ENCODE measurements at places on chromosomes 16 and 17. TPM values are rescaled to one million over a fixed set of nuclear protein-coding genes. Genes with fewer than 3 reads are reported as not detected.

KRTAP4-9 gene
- not detected for total RNA-seq

PDILT gene
- not detected for total RNA-seq

CCL7 gene
- not detected for total RNA-seq

G6PC1 gene
- total RNA-seq, result not detected

PSMB3 gene
- 262 TPM for total RNA-seq

RTN4RL1 gene
- 0.35 TPM for total RNA-seq

UNC45B gene
- total RNA-seq, result not detected

CA7 gene
- total RNA-seq, result not detected

KRT14 gene
- total RNA-seq, result 2.5 TPM

MON1B gene
- total RNA-seq, result 57.5 TPM

ZMYND15 gene
- total RNA-seq, result 2.3 TPM

HOXB5 gene
- 12.9 TPM for total RNA-seq

DNA sequence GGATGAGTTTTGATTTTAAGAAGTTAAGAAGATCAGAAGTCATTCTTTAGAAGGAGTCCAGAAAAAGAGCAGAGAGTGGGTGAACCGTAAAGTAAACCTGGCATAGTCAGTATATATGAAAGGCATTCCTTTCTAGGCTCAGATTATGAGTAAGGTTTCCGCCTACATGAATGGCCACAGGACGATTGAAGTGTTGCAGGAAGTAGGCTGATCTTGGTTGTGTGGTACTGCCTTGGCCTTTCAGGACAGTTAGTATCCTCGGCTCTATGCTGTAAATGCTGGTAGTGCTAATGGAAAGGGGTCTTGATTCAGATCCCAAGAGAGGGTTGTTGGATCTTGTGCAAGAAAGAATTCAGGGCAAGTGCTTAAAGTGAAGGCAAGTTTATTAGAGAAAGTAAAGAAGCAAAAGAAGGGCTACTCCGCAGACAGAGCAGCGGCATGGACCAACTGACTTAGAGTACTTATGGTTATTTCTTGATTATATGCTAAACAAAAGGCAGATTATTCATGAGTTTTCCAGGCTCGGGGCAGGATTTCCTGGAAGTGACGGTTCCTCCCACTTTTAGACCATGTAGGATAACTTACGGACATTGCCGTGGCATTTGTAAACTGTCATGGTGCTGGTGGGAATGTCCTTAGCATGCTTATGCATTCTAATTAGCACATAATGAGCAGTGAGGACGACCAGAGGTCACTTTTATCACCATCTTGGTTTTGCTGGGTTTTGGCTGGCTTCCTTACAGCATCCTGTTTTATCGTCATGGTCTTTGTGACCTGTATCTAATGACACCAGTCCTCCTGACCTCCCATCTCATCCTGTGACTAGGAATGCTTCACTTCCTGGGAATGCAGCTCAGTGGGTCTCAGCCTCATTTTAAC lies 164.8 kb downstream of the SNX29 start:
- no peak for DNase-seq

GRCh38 chr17:3768769-3769168 lies 32.2 kb downstream of the ITGAE start:
- no peak for DNase-seq

- DNase-seq, result no peak
Measured at GRCh38 chr17:51734462-51734861, 424.1 kb downstream of the CA10 start.

DNA sequence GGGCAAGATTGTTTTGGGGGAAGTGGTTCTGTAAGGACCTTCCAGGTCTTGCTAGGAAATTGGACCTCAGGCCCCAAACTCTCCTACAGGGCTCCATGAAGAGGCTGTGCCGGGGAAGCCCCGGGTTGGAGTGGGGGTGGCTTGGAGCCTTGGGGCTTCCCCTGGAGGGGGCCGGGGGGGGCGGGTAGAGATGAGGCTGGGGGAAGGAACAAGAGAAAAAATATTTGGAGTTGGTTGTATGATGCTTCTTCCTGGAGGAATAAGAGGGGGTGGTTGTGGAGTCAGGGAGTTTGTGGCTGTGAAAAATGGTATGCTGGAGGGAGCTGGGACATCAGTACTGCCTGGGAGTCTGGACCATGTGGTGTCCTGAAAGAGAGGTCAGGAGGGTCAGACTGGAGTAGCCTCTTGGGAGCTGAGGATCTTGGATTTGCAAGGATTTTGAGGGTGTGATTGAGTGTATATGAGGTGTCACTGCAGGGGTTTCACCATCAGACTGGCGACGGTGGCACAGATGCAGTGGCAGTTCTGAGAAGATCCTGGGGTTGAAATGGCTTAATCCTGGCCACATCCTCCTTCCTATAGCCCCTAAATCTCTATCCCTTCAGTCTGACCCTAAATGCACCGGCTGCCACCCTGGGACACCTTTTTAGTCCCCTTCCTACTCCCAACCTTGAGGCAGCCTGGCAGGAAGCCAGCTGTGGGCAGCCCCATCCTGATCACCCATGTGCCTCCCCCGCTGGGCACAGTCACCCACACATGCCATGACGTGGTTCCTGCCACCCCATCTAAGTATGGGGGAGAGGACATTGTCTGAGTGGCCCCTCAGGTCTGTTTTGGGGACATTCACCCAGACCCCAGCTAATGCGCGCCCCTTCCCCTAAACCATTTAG lies 10.9 kb downstream of the RARA start:
- no peak for DNase-seq

GRCh38 chr17:82835766-82836512 lies 3.9 kb downstream of the ZNF750 start:
- DNase-seq, result no peak

DNA sequence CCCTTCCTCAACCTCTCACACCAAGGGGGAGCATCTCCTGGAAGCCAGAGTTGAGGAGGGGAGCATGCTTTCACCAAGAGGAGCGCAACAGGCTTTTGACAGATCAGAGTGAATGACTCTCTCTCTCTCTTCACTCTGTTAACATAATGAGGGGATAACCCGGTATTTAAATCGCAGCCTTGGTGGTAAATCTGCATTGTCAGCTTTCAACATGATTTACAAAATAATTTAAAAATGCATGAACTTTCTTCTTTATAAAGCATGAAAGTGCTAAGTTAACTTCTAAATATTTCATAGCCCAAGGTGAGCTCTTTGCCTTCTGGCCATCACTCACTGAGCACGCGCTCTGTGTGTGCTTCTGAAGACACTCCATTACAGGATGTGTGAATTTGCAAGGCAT lies 61.8 kb downstream of the TMEM114 start:
- no peak for DNase-seq

- DNase-seq, result no peak
Measured at GRCh38 chr17:76714822-76715495, 4.2 kb upstream of the MXRA7 start.

DNA sequence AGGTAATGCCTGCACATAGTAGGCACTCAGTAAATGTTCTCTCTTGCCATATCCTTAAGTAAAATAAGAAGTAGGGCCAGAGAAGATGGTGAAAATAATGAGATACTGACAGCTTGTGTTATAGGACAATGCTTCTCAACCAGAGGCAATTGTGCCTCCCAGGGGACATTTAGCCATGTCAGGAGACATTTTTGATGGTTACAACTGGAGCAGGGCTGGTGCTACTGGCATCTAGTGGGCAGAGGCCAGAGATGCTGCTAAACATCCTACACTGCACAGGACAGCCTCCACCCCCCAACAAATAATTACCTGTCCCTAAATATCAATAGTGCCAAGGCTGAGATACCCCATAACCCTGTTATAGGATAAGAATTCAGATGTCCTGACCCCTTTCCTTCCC lies 1.7 kb downstream of the RAD51D start:
- peak; percentile 35 for DNase-seq

- no peak for DNase-seq
Measured at GRCh38 chr17:51154176-51154575, 817 bp downstream of the NME1 start.

GRCh38 chr17:32523827-32524552 lies 37.2 kb downstream of the CDK5R1 start:
- DNase-seq, result no peak

- DNase-seq, result no peak
Measured at GRCh38 chr17:8360751-8361150, 15.8 kb downstream of the KRABD2 start.

DNA sequence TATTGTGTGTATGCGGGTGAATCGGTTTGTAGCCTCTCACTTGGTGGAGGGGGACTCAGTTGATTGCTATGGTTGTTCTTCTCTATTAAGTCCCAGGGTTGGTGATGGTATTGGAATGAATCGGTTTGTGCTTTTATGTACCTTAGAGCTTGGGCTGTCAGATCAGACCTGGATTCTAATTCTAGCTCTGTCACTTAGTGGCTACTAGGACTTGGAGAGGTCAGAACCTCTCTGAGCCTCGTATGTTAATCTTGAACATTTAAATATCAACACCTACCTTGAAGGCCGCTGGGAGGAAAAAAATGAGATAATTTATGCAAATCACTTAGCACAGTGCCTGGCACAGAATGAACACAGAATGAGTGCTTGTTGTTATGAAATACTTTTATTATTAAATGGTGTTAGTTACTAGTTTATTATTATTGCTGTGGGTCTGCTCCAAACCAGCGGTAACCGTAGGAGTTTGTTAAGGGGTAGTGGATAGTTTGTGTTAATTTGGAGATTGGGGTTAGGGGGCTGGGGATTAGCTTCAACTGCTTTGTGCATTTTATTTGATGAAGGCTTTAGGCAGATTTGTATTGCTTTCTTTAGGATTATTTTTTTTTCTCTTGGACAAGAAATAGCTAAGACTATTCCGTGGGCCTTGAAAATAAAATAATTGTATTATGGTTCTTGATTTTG lies 3.5 kb downstream of the KDM6B start:
- no peak for DNase-seq

DNA sequence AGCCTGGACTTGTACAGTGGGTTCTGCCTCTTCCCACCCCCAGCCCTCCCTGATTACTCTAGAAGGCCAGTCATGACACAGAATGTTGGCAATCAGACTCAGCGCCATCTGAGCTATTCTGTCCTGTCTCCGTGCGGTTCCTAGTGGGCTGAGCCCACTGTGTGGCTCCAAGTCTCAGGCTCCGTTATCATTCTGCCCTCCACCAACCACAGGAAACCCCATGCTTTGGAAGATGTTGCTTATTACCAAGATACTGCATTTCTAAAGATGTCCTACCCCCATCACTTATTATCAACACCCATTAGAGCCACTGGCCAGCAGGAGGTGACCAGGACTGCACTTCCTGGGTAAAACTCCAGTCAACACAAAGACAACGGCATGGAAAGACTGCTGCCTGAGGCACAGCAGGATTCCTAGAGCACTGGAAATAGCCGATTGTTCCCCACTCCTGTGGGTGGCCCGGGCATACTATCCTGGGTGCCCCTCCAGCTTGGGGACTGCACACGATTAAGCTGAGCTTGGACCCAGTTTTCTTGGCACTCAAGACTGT lies 133.6 kb downstream of the AATF start:
- no peak for DNase-seq

Measured in PC-9 (cell line).